ENCODE measurements at places on chromosomes 4 and X.

DNA sequence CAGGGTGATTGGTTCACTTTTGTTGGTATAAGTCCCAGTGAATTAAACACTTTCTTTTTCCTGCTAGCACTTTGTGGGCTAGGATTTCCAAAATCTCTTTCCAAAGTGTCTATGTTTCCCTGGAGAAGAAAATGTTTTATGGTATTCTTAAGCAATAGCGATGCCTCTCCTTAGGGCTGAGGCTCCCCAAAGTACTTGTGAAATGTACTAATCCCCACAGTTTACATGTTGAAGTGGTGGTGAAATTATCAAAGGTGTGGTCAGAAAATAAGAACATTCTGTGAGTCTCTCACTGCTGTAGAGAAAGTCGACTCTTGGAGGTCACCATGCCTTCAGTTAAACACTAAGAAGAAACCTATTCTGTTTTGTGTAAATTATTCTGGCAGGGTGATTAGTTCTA, 51.5 kb upstream of the AMELX start:
- no peak for DNase-seq

- DNase-seq = no peak
These were observed 262.1 kb upstream of the GPC4 start for GRCh38 chrX:133677123-133678063.

DNA sequence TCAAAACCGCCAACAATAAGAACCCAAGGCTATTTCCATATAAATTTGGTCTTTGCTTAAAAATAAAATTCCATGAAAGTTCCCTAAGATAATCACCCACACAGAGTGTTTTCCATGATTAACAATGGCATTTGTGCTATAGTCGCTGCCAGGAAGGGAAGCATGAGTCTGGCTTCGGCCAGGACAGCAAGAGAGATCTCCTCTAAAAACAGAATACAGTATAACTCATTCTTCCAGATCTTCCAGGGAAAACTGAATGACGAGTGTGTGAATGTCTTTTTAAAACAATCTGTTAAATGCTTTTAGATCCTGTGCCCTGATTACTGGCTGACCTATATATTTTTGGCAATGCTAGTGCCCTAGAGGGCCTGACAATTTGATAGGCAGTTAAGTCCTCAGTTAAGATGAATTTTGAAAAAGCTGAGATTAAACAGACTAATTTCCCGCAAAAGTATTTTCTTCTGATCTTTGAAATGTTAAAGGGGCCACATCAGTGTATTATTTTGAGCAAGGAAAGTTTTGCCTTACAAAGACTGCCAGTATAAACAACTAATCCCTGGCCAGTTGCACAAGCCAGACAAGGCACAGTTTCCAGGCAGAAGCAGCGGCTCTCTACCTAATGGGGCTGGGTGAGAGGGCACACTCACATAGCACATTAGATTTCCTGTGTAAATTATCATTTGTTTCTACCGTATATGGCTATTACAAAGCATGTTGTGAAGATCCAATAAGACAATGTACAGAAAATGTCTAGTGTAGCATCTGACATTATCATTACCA, 127.3 kb downstream of the DCHS2 start:
- DNase-seq = no peak

GRCh38 chr4:79445371-79445781, 37.3 kb upstream of the GK2 start:
- no peak for DNase-seq

GRCh38 chr4:146368209-146368608, 153.5 kb downstream of the SLC10A7 start:
- no peak for DNase-seq

DNA sequence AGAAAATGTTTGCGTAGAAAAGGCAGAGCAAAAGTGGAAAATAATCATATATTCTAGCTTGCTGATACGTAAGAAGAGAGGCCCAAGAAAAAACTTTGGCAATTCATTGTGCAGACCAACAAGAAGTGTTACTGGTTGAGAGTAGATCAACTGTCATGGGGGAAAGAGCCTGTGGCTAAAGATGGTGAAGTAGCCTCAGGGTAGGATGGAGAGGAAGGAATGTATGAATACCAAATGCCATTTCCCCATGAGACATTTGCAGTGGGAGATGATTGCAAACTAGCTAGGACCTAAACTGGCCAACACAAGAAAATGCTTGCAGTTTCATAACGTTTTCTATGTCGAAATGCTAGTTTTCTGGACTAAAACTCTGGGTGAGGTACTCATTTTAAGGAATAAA, 47.7 kb upstream of the ADGRL3 start:
- DNase-seq = no peak

GRCh38 chr4:124783847-124784246, 71.3 kb upstream of the ANKRD50 start:
- no peak for DNase-seq

GRCh38 chr4:159045321-159045720, 57.6 kb upstream of the RAPGEF2 start:
- no peak for DNase-seq

All from stimulated activated CD4-positive, alpha-beta T cell treated with anti-CD3 and anti-CD28 coated beads, TNF-alpha, amount 100 ng/mL, for 24 hours (primary cell).